Activated CD4-positive, CD25-positive, alpha-beta regulatory T cell treated with anti-CD3 and anti-CD28 coated beads, Interleukin-2, amount 50 U/mL, for 24 hours (primary cell): ENCODE measurements at places on chromosomes 5 and 9.
A peak's percentile ranks its signal among the peaks of the same experiment; 100 is the strongest.

DNA sequence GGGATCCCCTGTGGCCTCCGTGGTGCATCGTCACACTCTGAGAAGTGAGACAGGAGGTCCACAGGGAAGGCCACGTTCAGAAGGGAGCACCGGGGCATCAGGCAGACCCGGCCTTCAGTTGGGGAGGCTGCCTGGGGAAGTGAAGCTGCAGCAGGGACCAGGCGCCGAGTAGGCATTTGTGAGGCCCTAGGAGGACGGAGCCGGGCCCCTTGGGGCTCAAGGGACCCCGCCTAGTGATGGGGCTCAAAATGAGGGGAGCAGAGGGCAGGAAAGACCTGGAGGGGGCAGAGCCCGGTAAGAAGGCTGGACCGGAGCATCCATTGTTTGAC, 85.4 kb upstream of the FAM120A start:
- ATAC-seq = no peak

DNA sequence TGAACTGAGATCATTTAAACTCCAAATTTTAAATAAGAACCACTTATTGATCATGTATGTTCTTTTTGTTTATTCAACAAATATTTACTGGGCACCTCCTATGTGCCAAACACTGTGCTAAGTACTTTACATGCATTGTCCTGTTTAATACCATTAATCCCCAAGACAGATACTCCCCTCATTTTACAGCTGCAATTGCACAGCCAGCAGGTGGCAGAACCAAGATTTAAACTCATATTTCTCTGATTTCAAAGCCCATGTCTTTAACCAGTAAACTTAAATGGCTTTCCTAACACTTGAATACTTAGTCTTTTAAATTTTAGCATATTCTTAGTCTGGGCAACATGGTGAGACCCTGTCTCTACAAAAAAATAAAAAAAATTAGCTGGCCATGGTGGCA, 43.4 kb upstream of the KIAA1958 start:
- no peak for ATAC-seq

DNA sequence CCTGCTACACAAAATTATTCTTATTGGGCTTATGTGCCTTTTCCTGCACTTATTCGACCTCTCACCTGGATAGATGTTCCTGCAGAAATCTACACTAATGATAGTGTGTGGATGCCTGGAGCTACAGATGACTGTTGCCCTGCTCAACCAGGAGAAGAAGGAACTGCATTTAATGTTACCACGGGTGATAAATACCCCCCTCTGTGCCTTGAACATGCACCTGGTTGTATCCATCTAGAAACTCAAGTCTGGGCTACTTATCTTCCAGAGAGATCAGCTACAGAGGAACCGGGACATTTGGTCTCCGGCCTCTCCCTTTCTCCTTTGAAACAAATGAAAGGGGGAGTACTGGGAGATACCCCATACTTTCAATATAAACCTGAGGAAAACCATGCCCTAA, 54.5 kb downstream of the SH3PXD2B start:
- no peak for ATAC-seq

GRCh38 chr9:99505936-99506335, 283.9 kb downstream of the SEC61B start:
- no peak for ATAC-seq

DNA sequence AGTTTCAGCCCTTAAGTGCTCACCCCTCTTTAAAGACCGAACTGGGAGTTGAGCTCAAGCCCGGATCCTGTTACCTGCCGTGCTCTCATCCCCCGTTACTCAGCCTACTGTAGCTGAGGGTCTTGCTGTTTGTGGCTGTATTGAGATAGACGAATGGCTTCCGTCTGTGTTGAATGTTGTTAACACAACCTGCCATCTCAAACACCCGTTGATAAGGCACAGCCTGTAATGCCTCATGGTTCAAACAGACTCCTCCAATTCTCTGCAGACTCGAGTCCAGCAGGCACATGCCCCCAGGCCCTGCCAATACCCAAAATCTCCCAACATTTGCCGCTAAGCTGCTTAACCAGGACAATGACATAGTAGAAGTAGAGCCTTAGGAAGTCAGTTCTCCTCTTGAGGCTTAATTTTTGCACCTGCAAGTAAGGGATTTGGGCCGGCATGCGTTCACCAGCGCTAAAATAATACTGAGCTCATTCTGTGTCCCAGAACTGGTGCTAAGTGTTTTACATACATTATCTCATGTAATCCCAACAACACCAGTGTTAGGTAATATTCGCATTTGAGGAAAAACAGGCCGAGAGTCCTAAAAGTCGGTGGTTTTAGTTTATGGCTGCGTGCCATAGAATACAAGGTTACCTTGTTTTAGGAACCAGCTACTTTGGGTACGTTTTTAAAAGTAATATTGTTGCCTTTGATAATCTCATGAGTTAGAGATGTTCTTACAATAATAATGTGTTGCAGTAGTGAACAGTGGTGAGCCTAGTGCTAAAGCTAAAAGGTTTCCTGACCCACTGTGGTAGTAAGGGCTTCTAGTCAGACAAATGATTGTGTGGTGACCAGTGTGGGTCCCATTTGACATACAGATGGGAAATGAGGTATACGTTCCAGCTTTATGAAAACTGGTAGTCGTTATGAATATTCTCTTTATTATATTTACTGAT, 1.5 kb upstream of the RFX3 start:
- no peak for ATAC-seq

- ATAC-seq = no peak
These were observed 234.9 kb downstream of the FAM170A start for GRCh38 chr5:119864286-119864685.

DNA sequence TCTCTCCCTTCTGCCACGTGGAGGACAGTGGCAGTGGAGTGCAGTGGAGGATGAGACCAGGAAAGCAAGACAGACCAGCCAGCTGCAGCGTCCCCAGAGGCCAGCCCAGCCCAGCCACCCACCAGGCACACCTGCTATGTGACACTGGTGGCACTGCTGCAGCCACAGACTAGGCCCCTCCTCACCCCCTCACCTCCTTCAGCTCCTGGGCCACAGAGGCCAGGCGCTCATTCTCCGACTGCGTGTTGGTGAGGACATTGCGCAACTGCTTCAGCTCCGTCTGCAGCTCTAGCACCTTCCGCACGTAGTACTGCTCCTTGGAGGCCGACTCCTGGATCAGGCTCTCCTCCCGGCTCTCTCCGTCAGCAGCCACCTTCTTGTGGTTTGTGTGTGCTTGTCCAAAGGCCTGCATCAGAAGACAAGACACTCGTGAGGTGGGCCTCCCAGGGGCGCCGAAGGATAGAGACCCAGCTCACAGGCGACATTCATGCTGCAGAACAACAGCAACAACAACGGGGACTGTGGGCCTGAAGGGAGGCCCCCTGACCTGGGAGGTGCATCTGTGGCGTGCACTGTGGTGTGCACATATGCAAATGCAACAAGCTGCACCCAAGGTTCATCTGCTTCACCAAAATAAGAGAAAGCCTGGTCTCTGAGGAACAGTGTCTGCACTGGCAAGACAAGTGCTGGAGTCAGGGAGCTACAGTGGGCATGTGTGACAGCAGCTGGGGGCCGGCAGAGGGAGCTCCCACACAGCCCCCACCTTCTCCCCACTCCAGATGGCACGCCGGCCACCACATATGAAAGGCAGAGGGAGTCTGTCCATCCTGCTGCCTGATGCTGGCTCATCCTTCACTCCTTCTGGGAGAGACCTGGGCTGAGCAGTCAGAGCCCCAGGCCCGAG, 35.5 kb downstream of the BICD2 start:
- ATAC-seq = peak; percentile 17

- ATAC-seq = no peak
These were observed 5.2 kb upstream of the SLC27A4 start for GRCh38 chr9:128335161-128335560.

GRCh38 chr5:127355337-127355736, 64.7 kb downstream of the MEGF10 start:
- ATAC-seq = no peak

DNA sequence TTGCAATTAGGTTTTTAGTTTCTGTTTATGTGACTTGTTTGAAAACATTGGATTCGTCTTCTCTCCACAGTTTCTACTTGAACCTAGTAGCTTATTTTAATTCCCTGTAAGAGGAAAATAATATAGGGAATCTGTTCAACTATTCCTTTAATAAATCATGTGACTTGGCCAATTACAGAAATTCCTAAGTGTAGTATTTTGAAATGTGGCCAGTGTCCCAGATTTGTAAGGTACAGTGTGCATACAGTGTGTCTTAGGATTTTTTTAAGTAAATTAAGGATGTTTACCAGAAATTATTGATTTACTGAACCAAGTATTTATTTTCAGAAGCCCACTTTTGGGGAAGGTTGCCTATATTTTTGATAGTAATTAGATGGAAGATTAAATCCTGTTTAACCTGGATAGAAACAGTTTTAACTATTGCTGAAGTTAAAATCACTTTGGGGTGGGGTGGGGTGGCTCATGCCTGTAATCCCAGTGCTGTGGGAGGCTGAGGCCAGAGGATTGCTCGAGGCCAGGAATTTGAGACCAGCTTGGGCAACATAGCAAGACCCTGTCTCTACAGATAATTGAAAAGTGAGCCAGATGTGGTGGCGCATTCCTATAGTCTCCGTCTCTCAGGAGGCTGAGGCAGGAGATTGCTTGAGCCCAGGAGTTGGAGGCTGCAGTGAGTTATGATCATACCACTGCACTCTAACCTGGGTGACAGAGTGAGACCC, 36.9 kb downstream of the G3BP1 start:
- ATAC-seq = no peak
